M059J (cell line): ENCODE measurements at places on chromosomes 1 and 21. TPM values are rescaled to one million over a fixed set of nuclear protein-coding genes. Genes with fewer than 3 reads are reported as not detected.

The FAM163A gene
- 0.05 TPM in 1 of 2 replicates, not detected in the other for total RNA-seq

- DNase-seq: no peak
Measured at GRCh38 chr1:236011641-236012040, 53.2 kb downstream of the NID1 start.

DNA sequence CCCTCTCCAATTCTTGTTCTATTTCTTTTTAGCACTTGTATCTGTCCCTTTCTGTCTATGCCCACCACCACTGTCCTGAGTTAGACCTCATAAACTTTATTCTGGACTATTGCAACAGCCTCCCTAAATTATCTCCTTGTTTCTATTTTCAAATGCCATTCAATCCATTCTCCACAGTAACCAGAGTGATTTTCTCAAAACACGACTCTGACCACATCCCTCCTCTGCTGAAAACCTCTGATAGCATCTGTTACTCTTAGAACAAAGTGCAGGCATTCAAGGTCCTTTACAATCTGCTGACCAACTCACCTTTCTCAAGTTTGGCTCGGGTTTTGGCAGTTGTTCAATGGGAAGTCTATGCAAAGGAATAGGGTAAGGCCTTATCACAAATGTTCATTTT is 22.8 kb upstream of the GPX7 start:
- peak; percentile 59 for DNase-seq

The GPR3 gene
- total RNA-seq: 2.0 and 2.6 TPM in 2 replicates

DNA sequence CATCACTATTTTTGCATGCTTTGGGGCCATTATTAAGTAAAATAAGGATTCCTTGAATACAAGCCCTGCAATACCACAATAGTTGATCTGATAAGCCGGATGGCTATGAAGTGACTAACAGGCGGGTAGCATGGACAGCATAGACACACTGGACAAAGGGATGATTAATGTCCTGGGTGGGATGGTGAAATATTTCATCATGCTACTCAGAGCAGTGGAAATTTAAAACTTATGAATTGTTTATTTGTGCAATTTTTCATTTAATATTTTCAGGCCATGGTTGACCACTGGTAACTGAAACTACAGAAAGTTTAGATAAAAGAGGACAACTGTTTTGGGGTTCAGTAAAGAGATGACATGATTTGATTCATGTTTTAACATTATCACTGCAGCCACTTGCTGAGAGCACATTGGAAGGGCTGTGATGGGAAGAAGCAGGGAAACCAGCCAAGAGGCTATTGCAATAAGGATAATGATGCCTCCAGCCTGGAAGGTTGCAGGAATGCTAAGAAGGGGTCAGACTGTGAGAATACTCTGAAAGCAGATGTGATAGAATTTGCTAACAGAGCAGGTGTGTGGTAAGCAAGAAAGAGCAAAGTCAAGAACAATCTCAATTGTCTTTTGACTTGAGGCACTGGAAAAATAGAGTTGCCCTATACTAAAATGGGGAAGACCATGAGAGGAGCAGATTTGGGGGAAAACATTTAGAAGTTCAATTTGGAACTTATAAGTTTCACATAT is 62.5 kb upstream of the TNFSF4 start:
- DNase-seq: peak; percentile 96

The ZBTB37 gene
- total RNA-seq: 4.1 and 4.8 TPM in 2 replicates

DNA sequence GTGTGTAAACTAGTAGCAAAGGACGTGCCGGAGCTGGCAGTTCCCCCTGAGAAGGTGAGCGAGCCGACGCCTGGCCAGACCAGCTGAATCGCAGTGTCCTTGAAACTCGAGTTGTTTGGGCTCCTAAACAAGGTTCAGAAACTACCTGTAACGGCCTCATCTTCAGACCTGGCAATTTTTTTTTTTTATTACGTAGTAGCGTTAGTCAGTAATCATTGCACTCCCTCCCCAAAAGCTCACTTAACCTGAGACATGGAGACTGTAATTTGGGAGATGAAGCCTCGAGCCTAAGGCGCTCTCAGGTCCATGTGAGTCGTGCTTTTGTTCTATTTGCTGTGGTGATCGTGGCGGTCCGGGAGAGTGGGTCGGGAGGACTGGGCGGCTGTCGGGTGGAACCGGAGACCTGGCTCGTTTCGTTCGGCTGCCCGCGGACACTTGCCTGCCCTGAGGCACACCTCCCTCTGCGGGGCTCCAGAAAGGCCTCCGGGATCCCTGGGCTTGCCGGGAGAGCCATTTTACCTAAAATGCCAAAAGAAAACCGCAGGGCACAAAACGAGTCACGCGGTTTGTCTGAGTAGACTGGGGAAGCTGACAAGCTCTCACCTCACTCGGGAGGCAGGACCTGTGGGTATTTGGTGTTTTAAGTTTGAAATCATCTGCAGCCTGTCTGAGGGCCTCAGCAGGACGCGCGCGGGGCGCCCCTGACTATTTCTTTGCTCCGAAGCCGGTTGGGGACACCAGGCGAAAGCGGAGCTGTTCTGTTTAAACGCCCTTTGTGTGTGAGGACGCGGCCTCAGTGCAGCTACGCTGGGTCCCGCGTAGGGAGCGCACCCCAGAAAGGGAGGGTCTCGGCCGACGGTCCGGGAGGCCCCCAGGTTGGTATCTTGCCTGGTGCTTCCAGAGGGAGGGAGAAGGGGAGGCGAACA is 722 bp downstream of the LHX8 start:
- DNase-seq: peak; percentile 13

- DNase-seq: no peak
Measured at GRCh38 chr1:43049481-43049880, 90.8 kb upstream of the SLC2A1 start.

DNA sequence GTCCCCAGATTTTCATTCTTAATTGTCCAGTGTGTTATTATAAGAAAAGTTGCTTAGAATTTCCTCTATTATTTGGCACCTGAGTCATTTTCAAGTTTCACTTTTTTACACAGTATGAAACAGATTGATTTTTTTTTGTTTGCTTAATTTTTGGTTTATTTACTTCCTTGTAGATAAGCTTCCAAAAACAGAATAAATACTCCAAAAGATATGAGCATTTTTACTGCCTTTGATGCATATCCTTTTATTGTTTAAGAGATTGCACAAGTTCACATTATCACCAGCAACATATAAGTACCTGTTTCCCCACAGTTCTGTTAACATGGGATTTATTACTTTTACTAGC is 36.3 kb upstream of the AHCYL1 start:
- no peak for DNase-seq

GRCh38 chr1:180945151-180945550 is 32.5 kb downstream of the KIAA1614 start:
- DNase-seq: no peak

The C4BPA gene
- total RNA-seq: 0.10 TPM in 1 of 2 replicates, not detected in the other

DNA sequence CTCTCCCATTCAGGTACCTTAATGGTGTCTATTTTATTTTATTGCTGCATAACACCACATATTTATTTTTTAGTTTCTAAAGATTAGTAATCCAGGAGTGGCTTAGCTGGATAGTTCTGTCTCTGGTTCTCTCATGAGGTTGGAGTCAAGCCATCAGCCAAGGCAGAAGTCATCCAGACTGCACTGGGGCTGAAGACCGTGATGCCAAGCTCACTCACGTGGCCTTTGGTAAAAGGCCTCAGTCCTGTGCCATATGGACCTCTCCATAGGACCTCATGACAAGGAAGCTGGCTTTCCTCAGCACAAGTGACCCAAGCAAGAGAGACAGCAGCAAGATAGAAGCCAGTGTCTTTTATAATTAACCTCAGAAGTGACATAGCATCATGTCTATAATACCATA is 23.0 kb upstream of the DDR2 start:
- DNase-seq: no peak

DNA sequence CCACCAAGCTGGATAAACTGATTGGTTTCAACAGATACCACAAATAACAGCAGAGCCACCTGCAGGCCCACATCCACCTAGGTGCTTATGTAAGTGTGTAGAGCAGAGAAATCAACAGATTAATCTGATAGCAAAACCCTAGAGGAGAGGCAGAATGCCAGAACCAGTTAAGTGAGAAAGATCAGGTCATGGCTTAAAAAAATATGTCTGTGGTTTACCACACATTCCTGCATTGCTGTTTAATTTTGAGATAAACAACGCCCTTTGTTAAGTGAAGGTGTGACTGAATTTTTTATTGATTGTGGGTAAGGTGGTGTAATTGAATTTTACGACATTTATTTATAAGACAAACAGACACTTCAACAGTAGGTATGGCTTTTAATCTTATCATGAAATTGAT is 21.2 kb downstream of the CRNN start:
- DNase-seq: peak; percentile 9

The ORC1 gene
- total RNA-seq: 16.7 and 20.2 TPM in 2 replicates

- peak; percentile 65 for DNase-seq
Measured at GRCh38 chr1:66576645-66577044, 42.7 kb downstream of the SGIP1 start.

The KCNK2 gene
- total RNA-seq: 7.5 and 9.9 TPM in 2 replicates

- DNase-seq: peak; percentile 85
Measured at GRCh38 chr1:83033682-83034081, 965.2 kb downstream of the TTLL7 start.

DNA sequence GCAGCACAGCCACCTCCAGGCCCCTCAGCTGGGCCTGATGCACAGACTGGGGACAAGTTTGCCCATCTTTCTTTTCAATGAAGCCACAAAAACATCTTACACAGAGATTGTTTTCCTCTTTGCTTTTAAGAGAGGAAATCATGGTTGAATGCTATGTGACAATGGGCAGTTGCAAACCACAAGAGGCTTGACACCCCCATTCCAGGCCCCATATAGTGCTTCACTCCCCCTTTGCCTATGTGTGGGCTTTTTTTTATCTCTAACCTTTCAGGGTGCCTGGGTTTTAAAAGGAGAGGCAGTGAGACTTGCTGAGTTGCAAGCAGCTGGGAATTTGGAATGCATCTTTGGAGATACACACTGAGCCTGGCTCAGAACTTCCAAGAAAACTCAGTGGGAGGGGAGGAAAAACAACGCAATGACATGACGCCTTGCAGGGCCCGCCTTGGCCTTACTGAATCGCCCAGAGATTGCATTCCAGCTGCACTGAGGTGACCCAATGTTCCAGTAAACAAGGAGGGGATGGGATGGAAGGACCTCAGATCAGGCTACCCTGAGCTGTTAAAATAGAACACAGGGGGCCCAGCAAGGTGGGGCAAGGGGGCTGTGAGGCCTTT is 145.2 kb upstream of the ZNF648 start:
- no peak for DNase-seq

DNA sequence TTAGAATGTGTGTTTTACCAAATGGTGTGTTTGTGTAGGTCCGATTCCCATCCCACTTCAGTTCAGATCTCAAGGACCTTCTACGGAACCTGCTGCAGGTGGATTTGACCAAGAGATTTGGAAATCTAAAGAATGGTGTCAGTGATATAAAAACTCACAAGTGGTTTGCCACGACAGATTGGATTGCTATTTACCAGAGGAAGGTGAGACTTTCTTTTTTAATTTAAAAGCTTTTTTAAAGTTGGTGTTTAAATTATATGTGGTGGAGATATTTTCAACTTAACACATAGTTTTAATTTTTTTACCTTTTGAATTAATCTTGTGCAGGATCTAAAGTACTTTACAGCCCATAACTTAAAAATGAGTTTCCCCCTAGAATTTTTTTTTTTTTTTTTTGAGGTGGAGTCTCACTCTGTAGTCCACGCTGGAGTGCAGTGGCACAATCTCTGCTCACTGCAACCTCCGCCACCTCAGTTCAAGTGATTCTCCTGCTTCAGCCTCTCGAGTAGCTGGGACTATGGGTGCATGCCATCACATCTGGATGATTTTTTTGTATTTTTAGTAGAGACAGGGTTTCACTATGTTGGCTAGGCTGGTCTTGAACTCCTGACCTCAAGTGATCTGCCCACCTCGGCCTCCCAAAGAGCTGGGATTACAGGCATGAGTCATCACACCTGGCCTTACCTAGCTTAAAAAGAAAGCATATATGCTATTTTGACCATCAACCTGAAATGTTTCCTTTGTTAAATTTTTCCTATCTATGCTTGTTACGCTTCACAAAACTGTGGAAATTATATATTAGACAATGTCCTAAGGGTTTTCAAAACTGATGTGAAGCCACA is 70.3 kb downstream of the PRKACB start:
- DNase-seq: no peak

The CYYR1 gene
- total RNA-seq: not detected in 2 replicates

DNA sequence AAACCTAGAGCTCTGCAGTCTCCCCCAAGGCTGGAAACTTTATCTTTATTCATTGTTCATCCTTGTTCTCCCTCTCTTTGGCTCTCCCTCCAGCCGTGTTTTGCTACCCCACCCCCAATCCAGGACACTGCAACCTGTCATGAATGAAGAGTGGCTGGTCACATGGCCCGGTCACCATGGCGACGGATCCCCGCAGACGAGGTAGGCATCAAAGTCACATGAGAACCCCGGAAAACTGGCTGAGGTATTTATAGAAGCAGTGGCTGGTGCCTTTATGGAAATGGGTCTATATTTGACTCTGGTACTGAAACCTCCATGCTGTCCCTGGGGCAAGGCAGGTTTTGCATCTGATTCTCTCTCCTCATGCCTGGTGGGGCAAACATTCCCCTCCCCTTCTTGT is 13.4 kb upstream of the SLC6A17 start:
- DNase-seq: peak; percentile 29

DNA sequence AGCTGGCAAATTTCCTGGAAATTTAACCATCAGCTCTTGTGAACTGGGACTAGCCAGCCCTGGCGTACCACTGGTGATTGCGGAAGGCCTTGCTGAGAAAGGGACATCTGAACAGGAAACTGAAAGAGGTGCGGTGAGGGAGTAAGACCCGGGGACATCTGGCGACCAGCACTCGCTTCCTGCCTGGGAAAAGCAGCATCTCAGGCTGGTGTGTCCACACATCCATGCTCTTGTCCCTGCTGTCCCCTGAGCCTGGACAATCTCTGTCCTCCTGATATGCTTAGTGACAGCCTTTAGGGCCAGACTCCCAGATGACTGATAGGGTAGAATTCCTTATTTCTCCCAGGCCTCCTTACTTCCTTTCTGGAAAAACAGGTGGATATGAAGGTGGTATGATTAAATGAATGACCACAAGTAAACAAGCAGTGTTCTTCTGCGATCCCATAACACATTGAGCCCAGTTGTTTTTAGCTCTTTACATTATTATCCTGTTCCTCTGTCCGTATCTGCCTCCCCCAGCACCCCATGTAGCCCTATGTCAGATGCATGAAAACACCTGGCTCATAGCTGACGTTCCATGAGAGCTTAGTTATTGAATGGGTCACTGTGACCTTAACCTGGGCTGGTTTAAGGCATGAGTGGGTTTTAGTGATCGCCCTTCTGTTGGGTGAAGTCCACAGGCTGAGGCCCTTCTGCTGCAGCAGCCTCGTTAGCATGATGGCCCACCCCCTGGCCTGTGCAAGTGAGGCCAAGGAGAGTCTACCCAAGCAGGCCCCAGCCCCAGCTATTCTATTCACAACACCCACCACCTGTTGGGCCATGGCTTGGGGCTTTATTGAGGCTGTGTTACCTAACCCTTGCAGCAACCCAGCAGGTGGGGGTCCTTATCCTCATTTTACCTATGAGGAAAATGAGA is 76.1 kb upstream of the GADD45A start:
- DNase-seq: no peak
